EH (cell line): ENCODE measurements at places on chromosomes 6 and 20.
A peak's percentile ranks its signal among the peaks of the same experiment; 100 is the strongest.

DNA sequence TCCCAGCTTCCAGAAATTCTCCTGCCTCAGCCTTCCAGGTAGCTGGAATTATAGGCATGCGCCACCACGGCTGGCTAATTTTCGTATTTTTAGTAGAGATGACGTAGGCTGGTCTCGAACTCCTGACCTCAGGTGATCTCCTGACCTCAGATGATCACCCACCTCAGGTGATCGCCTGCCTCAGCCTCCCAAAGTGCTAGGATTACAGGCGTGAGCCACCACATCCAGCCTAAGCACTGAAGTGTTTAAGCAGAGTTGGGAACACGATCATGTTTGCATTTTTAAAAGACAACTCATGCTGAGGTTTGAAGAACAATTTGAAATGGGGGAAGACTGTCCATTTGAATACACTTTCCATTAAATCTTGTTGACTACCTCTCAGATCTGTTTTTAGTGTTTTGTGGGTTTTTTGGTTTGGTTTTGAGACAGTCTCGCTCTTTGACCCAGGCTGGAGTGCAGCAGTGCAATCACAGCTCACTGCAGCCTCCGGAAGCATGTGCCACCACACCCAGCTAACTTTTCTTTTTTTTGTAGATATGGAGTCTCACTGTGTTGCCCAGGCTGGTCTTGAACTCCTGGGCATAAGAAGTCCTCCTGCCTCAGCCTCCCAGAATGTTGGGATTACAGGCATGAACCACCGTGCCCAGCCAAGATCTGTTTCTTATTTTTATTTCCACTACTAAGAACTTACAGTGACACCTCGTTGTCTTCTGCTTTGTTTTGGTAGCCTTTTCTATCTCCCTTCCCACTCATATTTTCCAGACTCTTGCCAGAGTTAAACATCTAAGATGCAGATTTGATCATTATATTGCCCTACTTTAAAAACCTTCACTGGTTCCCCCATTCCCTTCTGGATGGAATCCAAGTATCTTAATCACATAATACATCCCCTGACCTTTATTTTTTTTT, 5.5 kb downstream of the CASP8AP2 start:
- DNase-seq = peak; percentile 56

GRCh38 chr20:19049514-19049913, 162.9 kb upstream of the SLC24A3 start:
- DNase-seq = no peak

- no peak for DNase-seq
These were observed 37.7 kb downstream of the ADGRF1 start for GRCh38 chr6:47004463-47004862.

DNA sequence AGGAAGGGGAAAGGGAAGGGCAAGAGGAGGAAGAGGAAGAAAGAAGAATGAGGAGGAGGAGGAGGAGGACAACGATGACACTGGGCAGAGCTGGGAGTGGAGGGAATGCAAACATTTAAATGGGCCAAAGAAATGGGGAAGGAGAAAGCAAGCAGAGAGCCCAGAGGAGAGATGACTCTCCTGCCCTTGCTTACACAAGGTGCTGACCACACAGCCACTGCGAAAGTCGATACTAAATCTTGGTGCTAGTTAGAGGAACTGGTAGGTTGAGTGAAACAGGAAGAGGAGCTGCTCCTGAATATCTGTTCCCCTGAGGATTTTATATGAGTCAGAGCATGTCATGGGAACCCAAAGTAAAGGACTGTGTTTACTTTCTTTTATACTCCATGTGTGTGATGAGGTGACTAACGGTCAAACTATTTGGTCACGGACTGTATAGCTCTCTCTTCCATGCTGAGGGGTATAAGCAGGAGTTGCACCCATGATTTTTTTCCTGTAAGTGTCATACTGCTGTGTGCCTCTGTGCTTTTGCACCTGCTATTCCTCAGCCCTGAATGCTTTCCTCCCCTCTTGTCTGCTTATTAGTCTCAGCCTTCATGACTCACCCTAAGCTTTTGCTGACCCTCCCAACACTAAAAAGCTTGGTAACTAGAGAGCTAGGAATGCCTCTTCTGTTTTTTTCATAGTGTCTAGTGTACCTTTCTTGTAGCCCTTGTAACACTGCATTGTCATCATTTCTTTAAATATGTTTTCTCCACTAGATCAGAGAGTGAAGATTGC, 9.5 kb upstream of the PAQR8 start:
- peak; percentile 98 for DNase-seq
